ENCODE measurements at places on chromosomes 2 and 18. TPM values are rescaled to one million over a fixed set of nuclear protein-coding genes. Genes with fewer than 3 reads are reported as not detected.
A peak's percentile ranks its signal among the peaks of the same experiment; 100 is the strongest.

The ANKRD30BL gene
- polyA plus RNA-seq = not detected

GRCh38 chr2:202633470-202633869, 1.3 kb upstream of the FAM117B start:
- no peak for DNase-seq

DNA sequence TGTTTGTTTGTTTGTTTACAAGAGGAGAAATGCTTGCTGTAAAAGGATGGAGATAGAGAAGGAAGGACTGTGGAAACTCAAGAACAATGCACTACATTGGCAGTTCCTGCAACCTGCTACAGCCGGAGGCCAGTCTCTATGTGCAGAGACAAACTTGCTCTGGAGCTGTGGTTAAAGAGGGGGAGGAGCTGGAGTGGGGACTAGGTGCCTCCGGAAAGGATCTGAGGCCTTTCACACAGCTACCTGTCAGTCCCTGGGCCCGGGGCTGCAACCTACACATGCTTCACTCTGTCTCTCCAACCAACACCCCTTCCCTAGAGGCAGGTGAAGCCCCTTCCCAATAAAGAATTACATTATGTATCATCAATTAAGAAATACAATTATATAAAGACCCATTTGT, 1234.0 kb upstream of the ZEB2 start:
- DNase-seq = no peak

DNA sequence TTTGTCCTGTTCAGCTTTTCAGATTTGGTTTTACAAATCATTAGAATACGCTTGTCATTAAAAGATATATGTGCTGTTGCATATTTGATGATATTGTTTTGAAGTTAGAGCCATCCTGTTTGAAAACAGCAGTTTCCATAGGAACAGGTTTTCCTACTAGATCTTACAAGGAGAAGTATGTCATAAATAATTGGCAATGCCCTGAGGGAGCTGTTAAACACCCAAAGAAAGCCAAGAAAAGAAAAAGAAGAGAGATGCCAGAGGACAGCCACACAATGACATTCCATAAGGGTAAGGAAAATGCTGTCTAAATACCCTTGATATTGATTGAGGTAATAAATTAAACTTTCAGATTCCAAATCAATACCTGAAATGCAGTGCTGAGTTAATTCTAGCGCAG, 392.2 kb upstream of the CRIM1 start:
- DNase-seq = no peak

DNA sequence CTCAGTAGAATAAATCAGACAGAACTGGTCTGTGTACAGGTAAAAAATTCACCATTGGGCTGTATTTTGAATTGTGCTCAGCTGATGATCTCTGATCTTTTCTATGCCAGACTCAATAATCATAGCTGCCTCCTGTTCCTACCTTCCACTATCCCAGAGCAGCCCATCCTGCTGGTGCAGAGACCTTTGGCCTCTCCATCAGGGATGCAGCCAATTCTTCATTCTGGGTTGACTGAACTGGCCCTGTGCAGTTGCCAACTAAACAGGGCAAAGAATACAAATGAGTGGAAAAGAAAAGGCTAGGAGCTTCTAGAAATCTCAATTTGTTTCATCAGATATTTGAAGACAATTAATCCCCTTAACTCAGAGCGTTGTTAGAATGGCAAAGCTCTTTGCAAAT, 1781.3 kb upstream of the CELF4 start:
- DNase-seq = no peak

- DNase-seq = no peak
These were observed 5.3 kb upstream of the VPS4B start for GRCh38 chr18:63427558-63427957.

- DNase-seq = peak; percentile 27
These were observed 40.6 kb downstream of the KIAA2012 start for GRCh38 chr2:202113571-202114142.

GRCh38 chr18:73879766-73880165, 267.9 kb downstream of the FBXO15 start:
- no peak for DNase-seq

DNA sequence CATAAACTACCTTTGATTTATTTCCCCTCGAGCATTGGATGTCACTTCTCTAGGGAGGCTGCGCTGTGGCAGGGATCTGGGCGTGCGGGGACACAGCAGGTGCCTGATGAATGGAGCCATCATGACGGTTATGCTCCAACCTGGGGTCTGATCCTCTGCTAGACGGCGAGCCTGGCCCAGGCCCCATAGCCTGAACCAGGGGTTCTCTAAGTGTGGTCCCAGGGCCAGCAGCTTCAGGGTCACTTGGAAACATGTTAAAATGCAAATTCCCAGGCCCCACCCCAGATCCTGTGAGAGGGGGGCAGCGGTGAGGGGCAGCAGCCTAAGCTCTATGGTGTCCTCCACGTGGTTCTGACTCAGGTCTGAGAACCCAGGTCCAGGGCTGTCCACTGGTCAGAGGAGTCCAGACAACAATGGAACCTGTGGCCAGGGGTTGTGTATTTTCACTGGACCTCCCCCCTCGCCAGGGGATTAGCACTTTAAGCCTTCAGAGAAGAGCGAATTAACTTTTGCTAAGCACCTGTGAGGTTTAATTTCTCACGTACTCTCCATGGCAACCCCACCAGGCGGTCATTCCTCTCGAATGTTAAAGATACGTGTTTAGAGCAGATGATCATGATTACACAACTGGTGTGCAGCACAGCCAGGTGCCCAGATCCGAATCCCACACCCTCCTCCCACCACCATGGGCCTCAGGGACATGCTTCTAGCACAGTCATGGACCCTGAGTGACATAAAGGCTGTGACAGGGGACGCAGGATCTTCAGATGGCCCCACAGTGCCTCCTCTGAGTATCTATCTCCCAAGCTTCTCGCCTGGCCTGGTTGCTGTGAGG, 1.6 kb upstream of the ARHGEF4 start:
- no peak for DNase-seq

DNA sequence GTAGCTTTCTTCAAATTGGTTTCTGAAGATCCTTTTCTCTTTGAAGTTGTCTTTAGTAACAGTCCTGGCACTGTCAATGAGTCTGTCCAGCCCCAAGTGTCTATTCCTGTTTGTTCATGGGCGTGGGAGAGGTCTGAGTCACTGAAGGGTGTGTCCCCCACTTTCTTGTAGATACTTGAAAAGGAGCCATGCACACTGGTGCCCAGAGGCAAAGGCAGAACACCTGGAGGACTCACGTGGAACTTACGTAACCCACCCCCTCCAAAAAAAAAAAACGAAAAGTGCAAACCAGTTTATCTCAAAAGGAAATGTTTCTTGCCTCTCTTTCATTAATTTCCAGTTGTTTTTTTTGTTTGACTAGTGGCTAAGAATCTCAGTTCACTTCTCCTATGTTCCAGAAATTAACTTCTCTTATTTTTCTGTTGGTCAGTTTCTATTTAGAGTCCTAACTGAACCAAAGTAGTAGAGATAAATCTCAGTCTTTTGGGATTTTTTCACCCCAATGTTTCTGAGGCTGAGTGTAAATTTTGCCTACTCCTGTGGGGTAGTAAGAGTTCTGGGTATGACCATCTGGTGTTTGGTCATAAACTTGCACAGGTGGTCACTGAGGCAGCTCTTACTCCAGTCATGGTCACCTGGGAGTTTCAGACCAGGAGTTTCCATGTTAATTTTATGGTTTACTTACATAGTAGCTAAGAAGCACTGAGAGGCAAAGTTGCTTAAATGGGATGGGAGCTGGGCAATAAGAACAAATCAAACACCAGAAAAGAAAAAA, 54.9 kb downstream of the DSC3 start:
- peak; percentile 28 for DNase-seq

GRCh38 chr2:219455581-219455980, 20.9 kb downstream of the SPEG start:
- no peak for DNase-seq

DNA sequence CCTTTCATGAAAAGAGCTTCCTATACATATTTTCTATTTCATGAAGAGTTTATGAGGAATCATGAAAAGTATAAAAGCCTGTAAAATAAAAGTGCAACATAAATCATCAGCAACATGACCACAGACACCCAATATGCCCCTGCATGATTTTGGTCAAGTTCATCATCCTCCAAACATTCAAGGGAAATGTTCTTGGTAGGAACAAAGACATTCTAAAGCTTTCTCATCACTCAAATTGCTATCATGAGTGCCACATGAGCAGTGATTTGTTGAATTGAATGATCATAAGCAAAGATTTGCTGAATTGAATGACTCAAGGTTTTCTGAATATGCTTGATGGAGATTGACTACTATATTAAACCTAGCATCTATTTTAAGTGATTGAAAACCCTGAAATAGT, 172.2 kb downstream of the MBD2 start:
- no peak for DNase-seq
